ENCODE measurements at places on chromosomes 3 and 15. TPM values are rescaled to one million over a fixed set of nuclear protein-coding genes. Genes with fewer than 3 reads are reported as not detected.
A peak's percentile ranks its signal among the peaks of the same experiment; 100 is the strongest.

Gene CLSTN2
- total RNA-seq, result 29.7 TPM

Gene CHRFAM7A
- total RNA-seq, result 8.6 TPM

Gene PAQR5
- total RNA-seq, result 48.3 TPM

Gene ACKR2
- 0.74 TPM for total RNA-seq

Gene CHRNA7
- total RNA-seq, result 5.7 TPM

Gene MORF4L1
- 495 TPM for total RNA-seq

Gene ROPN1
- total RNA-seq, result not detected

Gene LNP1
- 10.8 TPM for total RNA-seq

- DNase-seq, result no peak
These were observed 378.2 kb downstream of the MECOM start for GRCh38 chr3:169285057-169286033.

GRCh38 chr3:145557405-145557804, 603.6 kb downstream of the PLOD2 start:
- DNase-seq, result no peak

- DNase-seq, result no peak
These were observed 12.4 kb downstream of the RETNLB start for GRCh38 chr3:108744762-108745161.

DNA sequence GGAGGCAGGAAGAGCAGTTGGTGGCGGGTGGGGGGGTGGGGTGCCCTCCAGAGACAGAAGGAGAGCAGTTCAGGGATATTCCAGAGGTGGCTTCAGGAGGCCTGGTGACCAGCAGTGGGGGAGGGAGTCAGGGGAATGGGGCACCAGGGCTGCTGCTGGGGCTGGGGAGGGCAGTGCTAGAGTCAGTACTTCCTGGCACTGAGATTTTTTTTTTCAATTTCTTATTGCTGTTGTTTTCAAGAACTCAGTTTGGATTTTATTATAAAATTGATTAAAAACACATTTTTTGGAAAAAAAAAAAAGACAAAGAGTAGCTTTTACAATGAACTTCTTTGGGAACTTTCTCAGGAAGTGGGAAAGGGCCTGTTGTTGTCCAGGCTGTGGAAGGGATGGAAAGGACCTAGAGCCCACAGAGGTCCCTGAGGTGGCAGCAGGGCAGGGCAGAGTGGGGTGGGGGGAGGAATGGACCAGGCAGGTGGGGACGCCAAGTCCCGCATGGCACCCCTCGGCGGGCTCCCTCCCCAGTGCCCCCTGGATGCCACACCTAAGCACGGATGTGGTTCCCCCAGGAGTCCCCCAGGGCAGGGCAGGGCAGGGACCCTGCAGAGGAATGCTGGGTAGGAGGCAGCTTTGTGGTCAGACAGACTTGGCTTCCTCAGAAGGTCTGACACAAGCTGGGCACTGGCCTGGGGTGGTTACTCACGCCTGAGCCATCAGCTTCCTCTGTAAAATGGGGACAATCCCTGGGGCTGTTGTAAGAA, 8.5 kb upstream of the ANPEP start:
- no peak for DNase-seq

- no peak for DNase-seq
These were observed 56.8 kb downstream of the CD86 start for GRCh38 chr3:122111974-122112373.

GRCh38 chr3:143972155-143972504, 507 bp downstream of the DIPK2A start:
- no peak for DNase-seq

DNA sequence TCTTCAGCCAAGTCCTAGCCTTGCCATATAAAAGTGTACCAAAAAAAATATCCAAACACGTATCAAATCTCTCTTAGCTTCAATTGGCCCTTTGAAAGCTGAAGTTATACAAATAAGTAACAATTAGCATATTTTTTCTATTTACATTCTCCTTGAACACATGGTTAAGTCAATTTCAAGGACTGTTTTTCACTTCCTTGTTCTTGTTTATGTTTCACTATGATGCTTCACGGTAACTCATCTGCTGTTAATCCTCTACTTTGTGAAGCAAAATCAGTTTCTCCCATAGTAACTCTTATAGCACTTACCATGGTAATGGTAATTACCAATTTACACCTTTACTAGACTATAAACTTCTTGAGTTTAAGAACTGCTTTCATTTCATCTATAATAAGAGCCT, 10.6 kb upstream of the SPRED1 start:
- DNase-seq, result no peak

- no peak for DNase-seq
These were observed 115.0 kb downstream of the RAP2B start for GRCh38 chr3:153277029-153277428.

GRCh38 chr3:129316248-129317013, 37.8 kb downstream of the HMCES start:
- peak; percentile 73 for DNase-seq

DNA sequence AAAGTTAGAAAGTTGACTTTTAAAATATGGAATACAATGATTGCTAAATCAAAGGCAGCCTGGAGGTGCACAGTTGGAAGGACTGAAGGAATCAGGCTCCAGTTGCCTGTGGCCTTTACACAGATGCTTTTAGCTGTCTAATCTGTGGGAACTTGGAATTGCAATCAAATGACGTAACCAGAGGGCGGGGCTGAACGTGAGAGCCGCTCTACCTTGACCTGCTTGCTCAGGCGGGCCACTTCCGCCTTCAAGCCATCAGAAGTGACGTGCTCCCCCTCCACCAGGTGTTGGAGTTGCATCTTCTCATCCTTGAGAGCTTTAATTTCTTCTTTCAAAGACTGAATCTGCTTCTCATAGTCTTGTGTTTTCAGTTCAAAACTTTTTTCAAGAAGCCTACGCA, 37.7 kb upstream of the GNB5 start:
- DNase-seq, result peak; percentile 58

GRCh38 chr3:165181556-165181955, 14.6 kb downstream of the SLITRK3 start:
- DNase-seq, result no peak
